Right forelimb (tissue), 1 donor: ENCODE measurements at places on chromosomes 4 and X.
A peak's percentile ranks its signal among the peaks of the same experiment; 100 is the strongest.

GRCh38 chr4:54015423-54016030 lies 48.9 kb downstream of the CHIC2 start:
- no peak for DNase-seq

DNA sequence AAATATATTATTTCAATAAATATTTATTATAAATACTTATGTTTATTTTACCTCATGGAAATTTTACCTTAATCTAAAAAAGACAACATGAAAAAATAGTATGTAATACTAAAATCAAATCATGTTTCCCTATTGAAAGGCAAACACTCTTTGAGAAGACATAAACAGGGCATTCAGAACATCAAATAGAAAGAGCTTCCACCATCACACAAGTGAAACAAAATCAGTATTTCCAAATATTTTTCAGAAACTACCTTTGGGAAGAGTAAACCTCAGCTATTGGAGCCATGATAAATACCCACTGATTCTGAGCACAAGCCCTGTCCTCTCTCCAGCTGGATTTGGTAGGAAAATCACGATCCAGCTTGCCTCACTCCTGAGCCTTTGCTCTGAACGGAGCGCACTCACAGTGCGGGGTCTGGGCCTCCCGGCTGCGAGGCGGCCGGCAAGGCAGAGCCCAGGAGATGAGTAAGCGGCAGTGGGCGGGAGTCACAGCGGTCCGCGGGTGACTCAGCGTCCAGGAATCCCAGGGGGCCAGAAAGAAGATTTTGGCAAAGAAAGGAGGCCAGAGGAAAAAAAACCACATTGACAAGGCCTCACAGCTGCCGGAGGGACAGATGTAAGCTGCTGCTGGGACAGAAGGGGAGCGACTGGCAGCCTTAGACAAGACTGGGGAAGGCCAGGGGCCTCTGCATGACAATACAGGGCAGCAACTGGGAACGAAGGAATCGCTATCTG lies 14.7 kb upstream of the ANXA5 start:
- peak; percentile 85 for DNase-seq

- no peak for DNase-seq
Measured at GRCh38 chr4:54495641-54496040, 162.1 kb upstream of the KIT start.

DNA sequence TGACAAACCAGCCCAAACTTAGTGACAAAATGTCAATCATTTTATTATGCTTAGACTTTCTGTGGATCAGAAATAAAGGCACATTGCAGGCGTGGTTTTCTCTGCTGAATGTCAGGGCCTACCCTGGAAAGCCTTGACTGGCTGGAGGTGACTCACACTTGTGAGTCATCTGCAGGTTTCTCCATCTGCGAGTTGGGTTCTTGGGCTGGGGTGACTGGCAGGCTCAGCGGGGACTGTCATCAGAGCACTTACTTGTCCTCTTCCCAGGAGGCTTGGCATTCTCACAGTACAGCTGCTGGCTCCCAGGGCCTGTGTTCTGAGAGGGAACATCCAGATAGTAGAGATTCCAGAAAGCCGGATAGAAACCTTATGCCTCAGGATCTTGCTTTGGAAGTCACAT lies 153.8 kb upstream of the AGA start:
- DNase-seq, result no peak

GRCh38 chr4:77453911-77454310 lies 151.7 kb upstream of the CXCL13 start:
- no peak for DNase-seq

DNA sequence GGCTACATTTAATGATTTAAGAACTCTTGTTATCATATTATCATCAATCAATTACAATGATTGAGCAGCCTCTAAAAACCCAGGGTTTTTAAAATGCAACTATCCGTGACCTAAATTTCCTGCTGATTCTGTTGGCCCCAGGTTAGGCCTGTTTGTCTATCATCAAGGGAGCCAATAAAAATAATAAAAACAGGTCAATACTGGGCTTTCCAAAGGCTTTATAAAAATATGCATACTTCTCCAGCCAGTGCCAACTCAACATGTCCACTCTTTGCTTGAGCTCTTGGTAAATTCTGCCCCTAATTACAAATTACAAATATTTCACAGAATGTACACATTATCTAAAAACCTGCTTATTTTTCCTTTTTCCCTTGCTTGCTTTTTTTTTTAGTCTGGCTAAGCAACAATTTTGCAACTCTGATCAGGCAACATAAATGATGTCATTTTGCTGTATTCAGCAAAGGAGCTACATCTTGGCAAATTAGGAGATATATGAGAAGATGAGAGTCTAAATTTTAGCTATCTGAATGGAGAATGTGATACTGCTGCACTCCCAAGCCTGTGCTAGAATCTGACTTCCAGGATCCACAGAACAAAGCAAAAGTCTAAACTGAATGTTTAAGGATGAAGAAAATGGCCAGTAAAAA lies 204.0 kb downstream of the SCFD2 start:
- DNase-seq, result no peak

DNA sequence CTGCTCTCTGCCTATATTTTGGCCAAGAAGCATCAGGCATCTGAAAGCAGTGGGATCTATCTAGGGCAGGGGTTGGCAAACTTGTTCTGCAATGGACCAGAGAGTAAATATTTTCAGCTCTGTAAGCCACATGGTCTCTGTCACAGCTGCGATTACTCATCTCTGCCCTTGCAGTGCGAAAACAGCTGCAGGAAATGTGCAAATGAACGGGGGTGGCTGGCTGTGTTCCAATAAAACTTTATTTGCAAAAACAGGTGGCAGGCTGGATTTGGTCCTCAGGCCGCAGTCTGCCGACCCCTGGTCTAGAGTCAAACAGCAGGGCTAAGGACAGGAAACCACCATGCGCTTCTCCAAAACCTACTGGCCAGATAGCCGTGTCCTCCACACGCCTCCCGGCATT lies 48.6 kb downstream of the ACOX3 start:
- DNase-seq, result peak; percentile 80

GRCh38 chr4:100738196-100739165 lies 220.7 kb upstream of the EMCN start:
- DNase-seq, result no peak

GRCh38 chr4:106320235-106320634 lies 3.9 kb downstream of the AIMP1 start:
- no peak for DNase-seq

- DNase-seq, result no peak
Measured at GRCh38 chr4:23970201-23970850, 80.5 kb upstream of the PPARGC1A start.

GRCh38 chr4:18318682-18319388 lies 297.3 kb upstream of the LCORL start:
- peak; percentile 59 for DNase-seq

GRCh38 chr4:5892323-5893003 lies 423 bp downstream of the CRMP1 start:
- no peak for DNase-seq

- no peak for DNase-seq
Measured at GRCh38 chr4:39873823-39874222, 103.9 kb downstream of the PDS5A start.

GRCh38 chr4:139726615-139727014 lies 61.0 kb downstream of the MGST2 start:
- DNase-seq, result no peak

DNA sequence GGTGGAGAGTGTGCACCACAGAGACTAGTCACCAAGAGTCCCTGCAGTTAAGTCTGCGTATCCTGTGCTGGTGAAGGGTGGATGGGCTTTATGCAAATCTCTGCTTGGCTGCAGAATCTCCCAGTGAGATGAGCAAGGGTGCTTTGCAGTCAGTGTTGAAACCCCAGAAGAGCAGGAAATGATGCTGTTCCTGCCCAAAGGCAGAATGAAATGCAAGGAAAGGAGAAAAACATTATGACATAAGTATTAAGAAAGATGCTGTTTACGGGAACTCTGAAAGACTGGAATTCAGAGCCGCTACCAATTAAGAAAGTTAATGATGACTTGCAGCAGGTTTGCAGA lies 25.4 kb upstream of the ACSL1 start:
- DNase-seq, result no peak
